ENCODE measurements at places on chromosomes 2 and 18. TPM values are rescaled to one million over a fixed set of nuclear protein-coding genes. Genes with fewer than 3 reads are reported as not detected.
A peak's percentile ranks its signal among the peaks of the same experiment; 100 is the strongest.

- H3K36me3 ChIP-seq = peaks cover 4% of the 10 kb centered on the region
- peaks cover 12% of the 10 kb centered on the region for H3K4me1 ChIP-seq
- peaks cover 21% of the 10 kb centered on the region for H3K27me3 ChIP-seq
- H3K27ac ChIP-seq = peak overlapping the region; percentile 36
- H3K4me3 ChIP-seq = no peak overlapping the region
These were observed 1.1 kb upstream of the SNED1 start for GRCh38 chr2:240997141-240997855.

DNA sequence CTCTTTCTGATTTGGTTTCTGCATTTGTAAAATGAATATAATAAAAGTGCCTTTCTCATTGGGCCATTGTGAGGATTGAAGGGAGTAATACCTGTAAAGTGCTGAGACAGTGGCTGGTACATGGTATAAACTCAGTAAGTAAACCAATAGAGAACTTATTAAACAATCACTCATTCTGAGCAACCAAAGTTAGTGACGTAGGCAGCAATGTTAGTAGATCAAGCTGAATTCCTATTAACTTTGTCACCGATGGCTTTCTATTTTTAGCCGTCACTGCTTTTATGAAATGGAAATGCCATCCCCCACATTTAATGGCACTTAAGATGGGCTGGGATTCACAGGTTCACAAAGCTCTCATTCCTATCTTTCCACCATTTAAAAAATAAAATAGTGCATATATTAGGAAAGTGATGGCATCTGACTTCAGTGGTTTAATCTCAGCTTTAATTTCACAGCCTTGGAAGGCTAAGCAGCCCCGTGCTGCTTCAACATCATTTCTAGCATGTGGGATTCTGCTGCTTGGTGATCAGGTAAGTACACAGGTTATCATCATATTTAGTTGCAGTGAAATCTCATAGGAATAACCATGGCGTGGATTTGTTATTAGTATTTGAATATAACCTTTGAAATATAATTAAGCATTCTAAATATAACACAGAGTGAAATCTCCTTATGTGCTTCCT lies 17.6 kb upstream of the PPP4R1 start:
- no peak overlapping the region for H3K4me3 ChIP-seq
- H3K27me3 ChIP-seq = no peaks in the 10 kb centered on the region
- H3K27ac ChIP-seq = no peak overlapping the region
- peaks cover 18% of the 10 kb centered on the region for H3K4me1 ChIP-seq
- H3K36me3 ChIP-seq = no peaks in the 10 kb centered on the region
- no peak for DNase-seq

- H3K27me3 ChIP-seq = no peaks in the 10 kb centered on the region
- DNase-seq = no peak
- no peak overlapping the region for H3K4me3 ChIP-seq
- H3K27ac ChIP-seq = no peak overlapping the region
- H3K4me1 ChIP-seq = peaks cover 12% of the 10 kb centered on the region
These were observed 35.4 kb downstream of the PROC start for GRCh38 chr2:127453392-127454171.

GRCh38 chr2:72394541-72395070 lies 246.9 kb upstream of the CYP26B1 start:
- H3K36me3 ChIP-seq = no peaks in the 10 kb centered on the region
- H3K4me3 ChIP-seq = no peak overlapping the region
- H3K4me1 ChIP-seq = no peaks in the 10 kb centered on the region
- no peak for DNase-seq

DNA sequence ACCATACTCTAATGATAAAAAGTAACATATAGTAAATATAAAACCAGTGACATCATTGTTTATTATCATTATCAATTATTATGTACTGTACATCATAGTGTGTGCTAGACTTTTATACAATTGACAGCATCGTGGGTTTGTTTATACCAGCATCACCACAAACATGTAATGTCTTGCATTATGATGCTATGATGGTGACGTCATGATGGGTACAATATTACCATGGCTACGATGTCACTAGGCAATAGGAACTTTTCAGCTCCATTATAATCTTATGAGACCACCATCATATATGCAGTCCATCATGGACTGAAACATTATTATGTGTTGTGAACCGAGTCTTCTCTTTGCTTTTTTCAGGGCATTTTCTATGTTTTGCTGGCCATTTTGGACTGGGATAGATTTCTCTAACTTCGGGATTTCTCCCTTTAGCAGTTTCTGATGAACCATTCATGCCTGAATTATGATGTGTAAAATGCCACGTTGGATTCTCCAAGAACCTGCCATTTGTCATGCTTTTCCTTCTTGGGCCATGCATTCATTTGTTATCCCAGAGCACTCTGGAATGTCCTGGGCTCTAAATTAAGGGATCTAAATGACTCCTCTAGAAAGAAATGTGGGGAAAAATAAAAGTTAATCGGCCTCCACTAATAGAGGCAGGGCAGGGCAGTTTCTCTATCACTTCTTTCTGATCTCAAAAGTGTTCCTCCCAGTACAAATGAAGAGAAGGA lies 325.6 kb upstream of the TNP1 start:
- no peaks in the 10 kb centered on the region for H3K27me3 ChIP-seq
- H3K4me3 ChIP-seq = no peak overlapping the region
- H3K27ac ChIP-seq = peak overlapping the region; percentile 49
- no peak for DNase-seq
- H3K4me1 ChIP-seq = peaks cover 35% of the 10 kb centered on the region

FBXO15 gene
- total RNA-seq = 0.92 TPM

SKOR2 gene
- total RNA-seq = not detected

Measured in chondrocyte (in vitro differentiated cells).